Right forelimb (tissue), 1 donor: ENCODE measurements at places on chromosomes 11 and 22.

DNA sequence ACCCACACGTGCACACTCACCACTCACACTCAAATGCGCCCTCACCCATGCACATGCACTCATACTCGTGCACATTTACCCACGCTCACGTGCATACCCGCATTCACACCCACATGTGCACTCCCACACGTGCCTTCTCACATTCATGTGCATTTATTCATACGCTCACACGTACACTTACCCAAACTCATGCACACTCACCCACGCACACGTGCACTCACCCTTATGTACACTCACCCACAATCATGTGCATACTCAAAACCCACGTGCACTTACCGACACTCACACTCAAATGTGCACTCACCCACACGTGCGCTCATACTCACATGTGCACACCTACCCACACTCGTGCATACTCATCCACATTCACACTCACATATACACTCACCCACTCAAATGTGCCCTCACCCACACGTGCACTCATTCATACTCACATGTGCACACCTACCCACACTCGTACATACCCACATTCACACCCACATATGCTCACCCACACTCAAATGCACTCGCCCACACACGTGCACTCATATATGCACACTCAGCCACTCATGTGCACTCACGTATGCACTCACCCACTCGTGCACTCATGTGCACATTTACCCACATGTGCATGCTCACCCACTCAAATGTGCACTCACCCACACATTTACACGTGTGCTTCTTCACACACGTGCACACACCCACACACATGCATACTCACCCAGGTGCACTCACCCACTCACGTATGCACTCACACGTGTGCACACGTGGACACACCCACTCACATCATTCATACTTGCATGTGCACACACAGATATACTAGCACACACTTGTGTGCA is 84.4 kb downstream of the TRMU start:
- no peak for DNase-seq

DNA sequence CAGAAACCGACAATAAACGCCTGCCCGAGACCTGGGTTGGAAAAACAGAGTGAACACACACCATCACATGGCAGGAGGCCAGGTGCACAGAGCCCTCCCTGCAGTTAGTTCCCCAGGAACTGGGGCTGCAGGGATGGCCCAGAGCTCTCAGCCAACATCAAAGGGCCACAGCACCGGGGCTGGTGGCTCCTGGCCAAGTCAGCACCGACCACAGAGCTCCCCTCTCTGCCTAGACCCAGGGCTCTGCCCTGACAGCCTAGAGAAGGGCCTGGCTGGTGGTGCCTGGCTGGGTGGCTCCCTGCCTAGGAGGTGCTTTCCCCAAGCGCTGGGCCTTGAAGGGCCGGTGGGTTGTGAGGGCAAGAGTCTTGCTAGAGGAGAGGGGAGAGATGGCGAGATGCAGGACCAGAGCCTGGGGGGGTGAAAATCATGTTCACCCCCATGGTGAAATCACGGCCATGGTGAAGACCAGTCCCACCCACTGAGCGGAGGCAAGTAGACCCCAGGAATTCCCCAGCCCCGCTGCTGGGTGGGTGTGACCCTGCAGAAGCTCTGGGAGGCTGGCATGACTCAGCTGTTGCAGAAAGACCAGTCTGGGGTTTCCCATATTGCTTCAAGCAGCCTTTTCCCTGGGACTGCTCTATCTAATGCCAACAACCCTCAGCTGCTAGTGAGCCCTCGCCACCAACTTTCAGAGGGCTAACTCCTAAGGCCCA is 7.2 kb upstream of the BID start:
- no peak for DNase-seq

- peak; percentile 82 for DNase-seq
These were observed 131.4 kb upstream of the C11orf58 start for GRCh38 chr11:16606784-16607674.

DNA sequence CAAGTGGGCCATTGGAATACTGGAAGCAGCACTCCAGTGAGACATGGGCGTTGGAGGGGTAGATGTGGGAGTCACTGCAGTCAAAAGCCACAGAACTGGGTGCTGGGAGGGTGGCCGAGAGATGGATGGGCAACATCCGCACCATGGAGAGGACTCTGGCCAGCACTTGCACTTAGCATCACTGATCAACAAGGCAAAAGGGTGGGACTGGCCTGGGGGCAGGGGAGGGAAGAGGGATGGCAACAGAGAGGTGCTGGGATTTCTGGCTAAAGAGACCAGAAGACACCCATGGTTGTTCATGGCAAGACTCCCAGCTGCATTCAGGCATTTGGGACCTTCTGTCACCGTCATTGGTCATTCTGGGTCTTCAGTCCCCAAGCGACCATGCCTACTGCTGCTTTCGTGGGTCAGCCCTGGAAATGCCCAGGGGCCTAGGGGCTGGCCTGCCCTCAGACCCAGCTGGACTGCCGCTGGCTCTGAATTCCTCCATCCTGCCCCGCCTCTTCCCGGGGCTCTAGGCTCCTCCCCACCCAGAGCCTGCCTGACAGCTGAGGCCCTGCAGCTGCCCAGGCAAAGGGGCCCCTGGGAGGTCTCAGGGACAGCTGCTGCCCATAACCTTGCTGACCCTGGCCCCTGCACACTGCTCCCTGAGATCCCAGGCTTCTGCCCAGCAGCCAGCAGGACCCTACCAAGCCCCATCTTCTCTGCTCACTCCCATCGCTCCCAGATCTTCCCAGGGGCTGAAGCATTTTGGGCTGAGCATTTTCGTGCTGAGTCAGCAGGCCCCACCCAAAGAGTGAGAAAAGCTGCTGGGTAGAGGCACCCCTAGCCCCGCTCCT is 13.0 kb upstream of the CDC42EP2 start:
- DNase-seq: peak; percentile 80

DNA sequence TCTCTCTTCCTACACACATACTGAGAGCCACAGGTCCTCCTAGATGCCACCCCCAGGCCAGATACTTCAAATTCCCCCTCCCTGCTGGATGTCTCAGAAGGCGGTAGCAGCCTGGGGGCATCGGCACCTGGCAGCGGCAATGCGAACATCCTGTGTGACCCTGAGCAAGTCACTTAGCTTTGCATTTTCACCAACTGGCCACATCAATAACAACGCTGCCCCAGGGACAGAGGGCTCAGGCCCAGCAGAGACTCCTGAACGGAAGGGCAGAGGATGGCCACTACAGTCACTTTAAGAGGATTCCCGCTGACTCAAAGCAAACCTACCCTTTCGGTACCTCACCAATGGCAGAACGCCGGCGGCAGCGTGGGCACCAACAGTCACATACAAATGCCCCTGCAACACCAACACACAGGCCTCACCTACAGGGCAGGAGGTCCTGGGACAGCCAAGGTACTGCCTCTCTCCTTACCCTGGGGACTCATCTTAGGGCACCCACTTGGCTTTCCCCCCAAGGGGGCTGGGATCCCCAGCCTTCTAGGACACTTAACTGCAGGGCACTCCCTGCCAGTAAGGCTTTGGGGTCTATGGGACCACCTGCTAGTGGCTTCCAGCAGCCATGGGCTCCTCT is 1.6 kb downstream of the LMO1 start:
- no peak for DNase-seq
